ENCODE measurements at places on chromosomes 4 and X.

DNA sequence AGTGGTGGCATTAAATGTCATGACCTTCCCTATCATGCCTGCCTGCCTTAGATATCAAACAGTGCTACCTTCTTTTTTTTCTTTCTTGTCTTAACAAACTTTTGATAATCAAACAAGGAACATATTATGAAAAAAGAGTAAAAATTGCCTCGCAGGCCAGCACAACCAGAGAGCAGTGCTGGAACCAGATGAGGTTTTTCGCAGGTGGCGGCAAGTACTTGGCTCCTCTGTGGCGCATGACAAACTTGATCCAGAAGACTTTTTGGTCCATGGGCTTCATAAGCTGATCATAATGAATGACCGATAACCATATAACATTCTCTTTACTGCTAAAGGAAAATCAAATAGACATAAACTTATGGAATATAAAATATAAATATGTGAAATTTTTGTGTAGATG lies 61.8 kb downstream of the UGT2B10 start:
- DNase-seq: no peak

- no peak for DNase-seq
Measured at GRCh38 chrX:134571796-134572195, 86.5 kb downstream of the PLAC1 start.

GRCh38 chr4:147773261-147774184 lies 41.6 kb downstream of the ARHGAP10 start:
- no peak for DNase-seq

DNA sequence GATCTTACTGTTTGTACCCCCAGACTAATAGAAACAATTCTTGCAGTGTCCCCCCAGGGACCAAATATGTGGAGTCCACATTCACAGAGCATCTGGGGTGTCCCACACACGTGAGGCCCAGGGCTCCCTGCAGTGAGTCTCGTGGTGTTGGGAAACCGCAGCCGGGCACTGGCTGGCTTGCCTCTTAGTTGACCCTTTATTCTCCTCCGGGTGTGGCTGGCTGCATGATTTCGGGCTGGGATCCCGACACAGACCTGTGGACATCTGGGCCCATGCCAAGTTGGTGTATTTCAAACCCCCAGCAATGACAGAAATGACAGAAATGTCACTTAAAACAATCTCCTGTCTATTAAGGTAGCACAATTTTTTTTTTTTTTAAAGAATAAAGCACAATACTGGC lies 15.6 kb upstream of the CLDN24 start:
- no peak for DNase-seq

- DNase-seq: no peak
Measured at GRCh38 chrX:14825851-14826250, 47.0 kb downstream of the FANCB start.

GRCh38 chr4:650951-651883 lies 22.9 kb downstream of the ATP5ME start:
- DNase-seq: no peak

- no peak for DNase-seq
Measured at GRCh38 chr4:123956204-123956603, 559.6 kb downstream of the SPRY1 start.

DNA sequence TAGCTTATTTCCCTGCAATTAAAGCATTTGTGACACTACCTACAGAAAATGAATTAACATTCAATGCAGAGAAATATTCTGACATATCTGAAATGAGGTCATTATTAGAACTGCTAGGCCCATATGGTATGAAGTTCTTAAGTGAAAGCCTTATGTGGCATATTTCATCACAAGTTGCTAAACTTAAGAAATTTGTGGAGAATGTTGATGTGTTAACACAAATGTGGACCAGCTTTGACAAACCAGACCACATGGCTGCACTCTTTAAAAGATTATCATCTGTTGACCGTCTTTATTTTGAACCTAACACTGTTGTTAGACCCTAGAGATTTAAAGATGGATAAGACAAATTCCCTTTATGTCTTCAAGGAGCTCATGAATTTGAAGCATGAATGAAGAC lies 1024.1 kb downstream of the RPA4 start:
- DNase-seq: no peak

DNA sequence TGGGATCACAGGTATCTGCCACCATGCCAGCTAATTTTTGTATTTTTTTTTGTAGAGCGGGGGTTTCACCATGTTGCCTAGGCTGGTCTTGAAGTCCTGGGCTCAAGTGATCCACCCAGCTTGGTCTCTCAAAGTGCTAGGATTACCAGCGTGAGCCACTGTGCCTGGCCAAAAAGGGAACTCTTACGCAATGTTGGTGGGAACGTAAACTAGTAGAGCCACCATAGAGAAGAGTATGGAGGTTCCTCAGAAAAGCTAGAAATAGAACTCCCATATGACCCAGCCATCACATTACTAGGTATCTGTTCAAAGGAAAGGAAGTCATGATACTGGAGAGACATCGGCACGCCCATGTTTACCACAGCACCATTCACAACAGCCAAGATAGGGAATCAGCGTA lies 85.9 kb downstream of the PRKX start:
- no peak for DNase-seq

GRCh38 chrX:130805903-130806302 lies 97.1 kb downstream of the ENOX2 start:
- DNase-seq: no peak

DNA sequence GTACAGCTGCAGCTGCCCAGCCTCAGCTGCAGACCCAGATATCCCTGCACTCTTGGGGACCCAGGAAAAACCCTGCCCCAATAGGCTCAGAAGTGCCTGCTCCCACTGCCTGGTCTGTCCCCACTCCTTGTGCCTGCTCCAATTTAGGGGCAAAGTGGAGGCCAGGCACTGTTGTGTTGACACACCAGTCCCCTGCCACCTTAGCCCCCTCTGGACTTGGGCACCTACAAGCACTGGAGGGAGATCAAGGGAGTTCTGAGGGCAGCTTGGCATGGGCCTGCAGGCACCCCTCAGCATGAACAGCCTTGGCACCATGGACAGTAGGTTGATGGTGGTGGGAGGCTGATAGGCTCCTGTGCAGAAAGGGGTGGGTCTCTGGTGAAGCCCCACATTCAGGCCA lies 2020.8 kb upstream of the ADGRL3 start:
- no peak for DNase-seq

DNA sequence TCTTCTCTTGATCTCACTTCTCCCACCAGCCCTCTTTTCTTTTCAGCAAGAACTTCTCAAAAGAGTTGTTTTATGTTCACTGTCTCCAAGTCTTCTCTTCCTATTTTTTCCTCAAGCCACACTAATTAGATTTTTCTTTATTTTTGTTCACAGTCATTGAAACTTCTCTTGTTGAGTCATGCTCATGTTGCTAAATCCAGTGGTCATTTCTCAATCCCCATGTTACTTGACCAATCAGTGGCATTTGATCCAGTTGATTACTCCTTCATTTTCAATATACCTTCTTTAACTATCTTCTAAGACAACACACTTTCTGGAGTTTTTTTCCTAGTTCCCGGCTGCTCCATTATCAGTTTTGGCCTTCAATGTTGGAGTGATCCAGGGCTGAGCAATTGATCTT lies 103.1 kb upstream of the LSM6 start:
- no peak for DNase-seq

- DNase-seq: no peak
Measured at GRCh38 chr4:120973207-120973606, 50.7 kb upstream of the PRDM5 start.

DNA sequence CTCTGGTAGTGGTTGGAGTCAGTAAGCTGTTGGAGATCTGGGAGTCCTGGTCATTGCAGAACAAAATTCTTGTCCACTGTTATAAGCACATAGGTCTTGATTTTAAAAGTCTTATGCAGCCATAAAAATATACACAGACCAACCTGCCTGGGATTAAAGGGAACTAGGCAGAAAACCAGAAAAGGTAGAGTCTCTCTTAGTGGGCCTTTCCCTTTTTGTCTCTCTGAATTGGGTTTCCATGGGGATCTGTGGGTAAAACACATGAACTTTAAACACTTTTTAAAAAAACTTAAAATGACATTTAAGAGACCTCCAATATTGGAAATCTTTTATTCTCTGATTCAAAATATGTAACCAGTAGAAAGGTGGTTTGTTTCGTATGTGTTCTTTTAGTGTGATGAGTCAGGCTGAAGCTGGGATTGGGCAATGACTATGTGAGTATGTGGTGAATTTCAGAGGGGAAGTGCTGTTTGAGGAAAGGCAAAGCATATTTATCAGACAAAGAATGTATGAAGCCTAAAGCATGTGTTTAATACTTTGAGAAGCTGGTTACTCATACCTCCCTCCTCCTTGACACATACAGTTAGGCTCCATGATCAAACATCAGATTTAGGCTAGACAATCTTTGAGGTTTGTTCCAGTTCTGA lies 29.6 kb downstream of the SLC16A2 start:
- DNase-seq: no peak

- DNase-seq: no peak
Measured at GRCh38 chr4:152929888-152930287, 6.2 kb upstream of the FHDC1 start.

GRCh38 chr4:151628001-151628608 lies 132.7 kb downstream of the GATB start:
- DNase-seq: no peak

- no peak for DNase-seq
Measured at GRCh38 chr4:41257906-41258305, 1.2 kb downstream of the UCHL1 start.

DNA sequence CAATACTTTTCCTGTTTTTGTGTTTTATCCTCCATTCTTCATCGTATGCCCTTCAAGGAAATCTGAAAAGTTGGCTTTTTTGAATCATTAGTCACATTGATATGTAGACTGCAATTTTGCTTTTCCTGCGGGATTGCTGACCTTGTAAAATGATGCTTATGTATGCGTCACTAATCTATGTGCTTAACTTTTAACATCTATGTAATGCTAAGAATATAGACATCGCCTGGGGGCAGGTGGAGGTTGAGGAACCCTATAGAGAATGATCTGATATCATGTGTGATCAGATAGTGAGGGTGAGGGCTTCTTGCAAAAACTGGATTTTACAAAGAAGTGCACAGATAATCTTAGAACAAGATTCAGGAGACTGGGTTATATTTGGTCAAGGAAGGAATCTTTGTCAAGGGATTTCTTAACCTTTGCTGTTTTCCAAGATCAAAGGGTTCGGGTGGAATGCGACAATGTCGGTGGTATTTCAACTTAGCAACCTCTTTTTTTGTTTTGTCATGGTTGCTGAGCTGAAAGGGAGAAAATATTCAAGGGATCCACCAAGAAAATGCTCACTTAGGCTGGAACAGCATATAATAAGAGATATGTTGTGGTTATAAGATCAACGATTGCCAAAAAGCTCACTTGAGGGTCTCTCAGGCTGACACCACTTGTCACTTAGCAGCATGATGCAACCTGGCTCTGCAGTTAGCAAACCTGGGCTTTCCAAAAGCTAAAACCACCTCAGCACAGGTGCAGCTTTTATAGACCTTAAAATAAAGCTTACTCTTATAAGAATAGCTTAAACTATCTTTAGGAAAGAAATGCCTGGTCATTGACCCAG lies 70.6 kb upstream of the PUDP start:
- no peak for DNase-seq

DNA sequence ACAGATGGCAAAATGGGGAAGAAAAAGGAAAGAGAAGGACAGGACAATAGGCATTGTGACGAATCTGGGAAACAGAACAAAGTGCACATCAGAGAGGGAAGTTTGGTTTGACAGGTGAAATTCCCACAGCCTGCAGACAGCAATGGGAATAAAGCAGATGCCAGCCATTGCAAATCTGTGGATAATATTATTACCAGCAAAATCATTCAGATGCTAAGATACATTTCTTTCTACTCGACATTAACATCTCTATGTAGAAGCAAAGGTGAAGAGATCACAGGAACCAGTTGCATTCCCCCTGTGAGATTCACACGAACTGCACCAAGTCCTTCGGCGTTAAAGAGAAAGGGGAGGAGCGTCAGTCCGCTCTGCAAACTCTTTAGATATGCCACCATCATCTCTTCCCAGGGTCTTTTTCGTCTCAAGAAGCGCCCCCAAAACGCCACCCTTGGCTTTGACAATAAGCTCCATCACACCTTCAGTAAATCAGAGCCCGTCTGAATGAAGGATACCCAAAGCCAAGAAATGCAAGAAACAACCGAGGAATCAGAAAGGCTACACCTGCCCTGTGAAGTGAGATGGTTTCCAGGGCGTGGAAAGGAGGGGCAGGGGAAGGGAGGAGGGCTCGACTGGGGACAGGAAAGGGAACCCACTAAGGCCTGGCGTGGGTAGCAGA lies 1.9 kb downstream of the NEUROG2 start:
- DNase-seq: no peak

- no peak for DNase-seq
Measured at GRCh38 chr4:52915730-52916300, 53.7 kb downstream of the RASL11B start.

DNA sequence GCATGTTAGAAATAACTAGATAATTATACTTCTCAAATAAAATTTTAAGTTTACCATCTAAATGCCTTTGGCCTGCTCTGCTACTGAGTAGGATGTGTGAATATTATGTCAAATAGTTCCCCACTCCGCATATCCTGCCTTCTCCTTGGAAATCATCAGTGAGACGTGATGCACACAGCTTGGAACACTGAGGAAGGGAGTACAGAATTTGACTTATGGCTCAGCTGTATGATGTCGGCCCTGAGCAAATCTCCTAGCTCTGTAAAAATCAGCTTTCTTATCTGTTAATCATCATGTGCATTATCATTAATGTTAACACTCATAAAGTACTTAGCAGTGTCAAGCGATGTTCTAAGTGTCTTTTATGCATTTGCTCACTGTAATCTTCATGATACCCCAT lies 241.0 kb upstream of the ANKRD50 start:
- no peak for DNase-seq

- DNase-seq: no peak
Measured at GRCh38 chrX:38178396-38178795, 42.3 kb downstream of the SRPX start.

- no peak for DNase-seq
Measured at GRCh38 chrX:77276742-77277141, 170.4 kb upstream of the FGF16 start.

DNA sequence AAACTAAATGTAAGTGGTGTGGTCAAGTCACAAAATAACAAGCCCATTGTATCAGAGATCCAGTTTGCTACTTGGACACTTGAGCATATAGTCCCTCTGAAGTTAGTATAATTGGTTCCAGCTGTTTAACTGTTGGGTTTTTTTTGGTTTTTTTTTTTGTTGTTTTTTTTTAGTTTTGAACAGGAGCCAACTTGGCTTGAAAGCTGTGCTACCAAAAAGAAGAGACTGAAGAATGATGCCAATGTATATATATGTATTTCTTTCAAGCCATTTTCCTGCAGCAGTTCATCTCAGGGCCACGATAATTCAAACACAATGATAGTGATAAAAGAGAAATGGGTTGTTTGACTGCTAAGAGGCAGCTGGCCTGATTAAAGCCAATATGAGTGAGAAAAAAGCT lies 138.3 kb downstream of the PCDH18 start:
- DNase-seq: no peak

- DNase-seq: no peak
Measured at GRCh38 chr4:144411700-144412099, 234.3 kb upstream of the HHIP start.

DNA sequence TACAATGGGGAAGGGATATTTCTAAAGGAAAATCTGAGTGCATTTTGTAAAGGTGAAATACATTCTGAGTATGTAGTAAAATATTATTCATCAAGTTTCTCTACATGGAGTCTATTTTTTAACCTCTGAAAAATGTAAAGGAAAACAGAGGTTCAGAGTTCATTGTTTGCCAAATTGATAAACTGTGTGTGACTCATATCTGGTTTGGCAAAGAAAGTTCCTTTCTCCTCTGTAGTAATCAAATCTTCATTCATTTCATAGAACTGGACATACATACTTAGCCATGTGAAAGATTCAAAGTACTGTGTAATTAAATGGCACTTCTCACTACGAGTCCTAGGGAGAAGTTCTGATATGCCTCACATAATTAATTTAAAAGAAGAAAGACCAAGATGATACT lies 61.6 kb downstream of the HPGD start:
- DNase-seq: no peak

- no peak for DNase-seq
Measured at GRCh38 chrX:153633607-153634180, 13.3 kb upstream of the DUSP9 start.

Measured in prostate gland (tissue), 2 donors.